Endothelial cell of coronary artery (primary cell): ENCODE measurements at places on chromosomes 4 and X. TPM values are rescaled to one million over a fixed set of nuclear protein-coding genes. Genes with fewer than 3 reads are reported as not detected.

SMIM10L2A gene
- 0.38 and 0.54 TPM in 2 replicates for total RNA-seq

HSFX3 gene
- total RNA-seq = not detected in 2 replicates

MFAP3L gene
- 0.36 and 1.4 TPM in 2 replicates for total RNA-seq

CXXC4 gene
- total RNA-seq = under 0.01 TPM in 1 of 2 replicates, not detected in the other

SYN1 gene
- 0.09 TPM in 1 of 2 replicates, not detected in the other for total RNA-seq

ARX gene
- total RNA-seq = not detected in 2 replicates

WWC2 gene
- 20.9 and 39.5 TPM in 2 replicates for total RNA-seq

OTC gene
- not detected in 2 replicates for total RNA-seq

SMIM31 gene
- total RNA-seq = not detected in 2 replicates

SLC9B1 gene
- total RNA-seq = 0.47 and 0.63 TPM in 2 replicates

SLC2A9 gene
- total RNA-seq = 1.4 and 1.6 TPM in 2 replicates

DMRTC1B gene
- not detected in 2 replicates for total RNA-seq

DNAAF6 gene
- total RNA-seq = not detected in 2 replicates

GABRE gene
- 2.6 and 9.9 TPM in 2 replicates for total RNA-seq

GSX2 gene
- total RNA-seq = not detected in 2 replicates

TMEM154 gene
- total RNA-seq = 2.3 and 3.9 TPM in 2 replicates

CTAG1A gene
- not detected in 2 replicates for total RNA-seq

TEX13C gene
- not detected in 2 replicates for total RNA-seq

ADH1C gene
- not detected in 2 replicates for total RNA-seq

RELL1 gene
- 230 and 241 TPM in 2 replicates for total RNA-seq

ARHGAP36 gene
- 0.09 TPM in 1 of 2 replicates, not detected in the other for total RNA-seq

GRID2 gene
- total RNA-seq = not detected in 2 replicates

MTM1 gene
- 7.6 and 9.7 TPM in 2 replicates for total RNA-seq

HGFAC gene
- 0.47 TPM in 1 of 2 replicates, not detected in the other for total RNA-seq

PPEF1 gene
- not detected in 2 replicates for total RNA-seq

MND1 gene
- total RNA-seq = 2.4 and 4.3 TPM in 2 replicates

FAM133A gene
- total RNA-seq = under 0.01 TPM in 1 of 2 replicates, not detected in the other

EFHC2 gene
- total RNA-seq = not detected in 2 replicates

UGT2B15 gene
- not detected in 2 replicates for total RNA-seq

CABS1 gene
- total RNA-seq = not detected in 2 replicates

ABCG2 gene
- 1.7 and 14.0 TPM in 2 replicates for total RNA-seq

MAGEA11 gene
- total RNA-seq = not detected in 2 replicates
